ENCODE measurements at places on chromosomes 3 and 15.

DNA sequence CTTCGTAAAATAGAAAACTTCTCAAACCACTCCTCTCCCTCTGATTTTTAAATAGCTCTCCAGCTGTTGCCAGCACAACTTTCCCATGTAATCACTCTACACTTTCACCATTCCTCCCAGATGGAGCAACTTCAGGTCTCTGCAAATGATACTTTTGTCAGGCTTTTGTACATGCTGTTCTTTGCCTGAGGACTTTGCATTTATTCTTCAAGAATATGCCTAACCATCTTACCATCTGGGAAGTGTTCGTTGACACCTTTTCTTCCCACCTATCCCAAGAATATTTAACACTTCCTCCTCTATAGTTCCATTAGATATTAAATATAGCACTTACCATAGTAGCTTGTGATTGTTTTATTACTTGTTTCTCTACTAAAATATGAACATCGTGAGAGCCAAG lies 703.7 kb downstream of the CADM2 start:
- DNase-seq: no peak

DNA sequence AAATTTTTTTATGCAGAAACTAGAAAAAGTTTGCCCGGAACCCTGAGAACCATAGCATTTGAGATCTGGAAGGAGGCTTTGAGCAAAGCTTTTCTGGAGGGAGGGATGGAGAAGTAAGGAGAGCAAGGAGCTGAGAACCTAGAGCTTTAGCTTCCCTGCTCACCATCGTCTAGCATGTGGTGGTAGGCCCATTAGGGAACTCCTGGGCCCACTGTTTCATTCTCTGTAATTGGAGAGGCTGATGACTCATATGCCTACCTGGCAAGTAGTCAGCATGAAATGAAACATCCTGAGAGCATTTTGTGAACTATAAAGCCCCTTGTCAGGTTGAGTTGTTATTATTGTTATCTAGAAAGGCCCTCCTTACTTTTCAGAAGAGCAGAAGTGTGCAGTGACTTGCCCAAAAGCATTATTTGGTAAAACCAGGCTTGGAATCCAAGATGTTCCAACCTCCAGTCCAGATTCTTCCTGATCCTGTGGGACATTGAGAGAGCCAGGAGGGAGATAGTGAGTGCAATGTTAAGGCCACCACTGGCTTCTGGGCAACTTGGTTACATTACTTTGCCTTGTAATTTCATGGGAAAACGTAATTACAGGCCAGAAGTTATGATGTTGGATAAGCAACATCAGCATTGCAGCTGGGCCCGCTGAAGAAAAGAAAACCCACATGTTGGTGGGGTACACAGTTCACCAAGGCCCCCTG lies 104.5 kb upstream of the BFSP2 start:
- no peak for DNase-seq

- DNase-seq: no peak
These were observed 22.1 kb downstream of the MAPKAPK3 start for GRCh38 chr3:50639055-50639494.

DNA sequence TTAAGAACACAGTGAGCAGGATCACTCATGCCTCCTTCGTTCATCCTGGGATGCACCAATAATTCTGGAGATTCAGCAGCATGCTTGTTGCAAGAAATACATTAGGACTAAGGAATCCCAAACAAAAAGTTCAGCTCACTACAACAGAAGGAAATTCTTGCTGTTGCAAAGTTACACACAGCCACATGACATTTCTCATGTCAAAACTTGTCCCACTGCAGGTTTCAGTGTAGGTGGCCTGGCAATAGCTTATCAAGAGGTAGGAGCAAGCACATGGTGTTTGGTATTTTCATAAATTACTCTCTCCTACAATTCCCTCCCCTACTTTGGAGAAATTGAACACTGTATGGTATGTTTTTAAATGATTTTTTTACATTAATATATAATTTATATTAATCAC lies 399.6 kb upstream of the EPHA3 start:
- no peak for DNase-seq

GRCh38 chr3:133491481-133492059 lies 81.9 kb upstream of the CDV3 start:
- no peak for DNase-seq

DNA sequence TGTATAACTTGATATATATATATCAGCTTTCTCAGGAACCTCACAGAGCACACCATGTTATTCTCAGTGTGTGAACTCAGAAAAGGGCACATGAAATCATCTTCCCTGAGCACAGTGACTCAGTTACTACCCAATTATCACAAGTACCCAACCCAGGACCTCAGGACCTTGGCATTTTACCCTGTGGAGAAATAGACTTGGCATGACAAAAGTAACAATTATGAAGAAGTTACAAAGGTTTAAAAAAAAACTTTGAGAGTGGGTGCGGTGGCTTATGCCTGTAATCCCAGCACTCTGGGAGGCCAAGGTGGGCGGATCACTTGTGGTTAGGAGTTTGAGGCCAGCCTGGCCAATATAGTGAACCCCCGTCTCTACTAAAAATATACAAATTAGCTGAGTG lies 52.4 kb downstream of the ONECUT1 start:
- no peak for DNase-seq

GRCh38 chr15:25775317-25775912 lies 87.7 kb downstream of the ATP10A start:
- no peak for DNase-seq

All from activated T-cell treated with anti-CD3 and anti-CD28 coated beads for 48 hours (primary cell).